ENCODE measurements at places on chromosomes 1 and 21.

DNA sequence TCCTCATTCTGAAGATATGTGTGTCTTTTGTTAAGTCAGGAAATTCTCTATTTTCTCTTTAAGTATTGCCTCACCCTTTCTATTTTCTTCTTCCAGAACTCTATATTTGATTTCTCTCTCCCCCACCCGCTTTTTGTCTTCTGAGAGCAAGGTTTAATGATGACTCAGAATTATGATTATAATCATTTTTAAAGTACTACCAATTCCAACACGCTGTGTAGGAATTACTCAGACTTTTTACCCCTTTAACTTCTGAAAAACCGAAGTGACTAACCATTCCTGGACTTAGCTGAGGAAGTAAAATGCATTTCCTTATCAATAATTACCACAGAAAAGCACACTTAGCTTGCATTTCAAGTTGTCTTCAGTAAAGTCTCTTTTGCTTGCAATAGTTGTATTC, 20.8 kb upstream of the SCYL3 start:
- DNase-seq: no peak

DNA sequence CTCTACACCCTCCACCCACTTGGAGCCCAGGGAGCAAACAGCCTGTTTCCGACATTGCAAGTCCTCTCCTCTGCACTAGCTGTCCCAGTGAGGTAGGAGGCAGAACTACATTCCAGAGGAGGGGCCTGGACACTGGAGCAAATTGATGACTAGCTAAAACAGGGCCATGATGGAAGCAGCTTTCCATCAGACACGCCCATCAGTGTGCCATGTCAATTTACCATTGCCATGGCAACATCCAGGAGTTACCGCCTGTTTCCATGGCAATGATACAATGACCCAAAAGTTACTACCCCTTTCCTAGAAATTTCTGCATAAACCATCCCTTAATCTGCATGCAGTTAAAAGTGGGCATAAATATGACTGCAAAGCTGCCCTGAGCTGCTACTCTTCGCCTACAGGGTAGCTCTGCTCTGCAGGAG, 647.1 kb downstream of the PTPRU start:
- no peak for DNase-seq

GRCh38 chr21:42721341-42721824, 68.0 kb downstream of the PDE9A start:
- no peak for DNase-seq

DNA sequence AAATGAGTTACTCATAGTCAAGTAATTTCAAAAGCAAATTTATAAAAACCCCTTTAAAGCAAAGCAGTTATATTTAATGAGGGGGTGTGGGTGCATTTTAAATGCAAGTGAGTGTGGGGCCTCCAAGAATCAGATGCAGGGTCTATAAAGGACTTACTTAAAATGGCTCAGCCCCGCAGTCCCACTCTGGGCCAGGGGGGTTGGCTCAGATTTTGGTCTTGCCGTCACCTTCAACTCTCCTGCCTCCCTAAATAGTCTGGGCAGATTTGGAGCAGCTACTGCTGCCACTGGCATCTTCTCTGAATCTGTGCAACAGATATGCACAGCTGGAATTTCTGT, 16.2 kb downstream of the AMPD2 start:
- no peak for DNase-seq

DNA sequence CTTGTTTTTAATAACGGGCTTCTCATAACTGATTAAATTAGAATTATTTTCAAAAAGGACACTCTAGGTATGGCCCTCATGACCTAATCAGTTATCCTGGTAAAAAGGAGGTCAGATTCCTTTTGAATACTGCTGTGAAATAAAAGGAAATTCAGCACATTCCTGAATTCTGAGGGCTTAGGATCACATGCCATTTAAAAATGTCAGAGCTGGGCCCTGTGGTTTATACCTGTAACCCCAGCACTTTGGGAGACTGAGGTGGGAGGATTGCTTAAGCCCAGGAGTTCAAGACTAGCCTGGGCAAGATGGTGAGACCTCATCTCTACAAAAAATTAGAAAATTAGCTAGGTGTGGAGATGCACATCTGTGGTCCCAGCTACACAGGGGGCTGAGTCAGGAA, 18.0 kb upstream of the RABGGTB start:
- no peak for DNase-seq

GRCh38 chr1:113615425-113615824, 143.9 kb downstream of the PHTF1 start:
- DNase-seq: no peak

- DNase-seq: no peak
Measured at GRCh38 chr1:230650300-230650699, 8.0 kb downstream of the COG2 start.

- DNase-seq: no peak
Measured at GRCh38 chr1:8342325-8342724, 24.4 kb downstream of the SLC45A1 start.

DNA sequence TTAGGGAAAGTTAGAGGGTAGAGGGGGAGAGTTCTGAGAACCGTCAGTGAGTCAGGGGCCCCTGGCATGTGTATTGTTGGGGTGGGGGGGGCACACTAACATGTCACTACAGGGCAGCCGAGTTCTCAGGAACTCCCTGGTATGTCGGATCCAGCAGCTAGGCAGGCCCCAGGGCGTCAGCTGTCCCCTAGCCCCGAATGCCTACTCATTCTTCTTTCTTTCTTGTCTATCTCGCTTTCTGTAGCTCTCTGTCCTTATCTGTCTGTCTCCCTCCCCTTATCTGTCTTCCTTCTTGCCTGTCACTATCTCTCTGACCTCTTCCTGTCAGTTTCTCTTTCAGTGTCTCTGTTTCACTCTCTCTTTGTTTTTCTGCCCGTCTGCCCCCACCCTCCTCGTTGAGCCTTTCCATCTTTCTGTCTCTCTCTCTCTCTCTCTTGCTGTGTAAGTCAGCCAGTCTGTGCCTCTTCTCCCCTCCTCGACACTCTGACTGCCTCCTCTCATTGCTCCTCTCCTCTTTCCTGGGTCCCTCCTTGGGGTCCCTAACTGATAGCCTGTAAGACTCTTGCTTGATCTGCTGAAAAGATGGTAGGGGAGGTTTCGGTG, 2.4 kb downstream of the NTRK1 start:
- DNase-seq: no peak

DNA sequence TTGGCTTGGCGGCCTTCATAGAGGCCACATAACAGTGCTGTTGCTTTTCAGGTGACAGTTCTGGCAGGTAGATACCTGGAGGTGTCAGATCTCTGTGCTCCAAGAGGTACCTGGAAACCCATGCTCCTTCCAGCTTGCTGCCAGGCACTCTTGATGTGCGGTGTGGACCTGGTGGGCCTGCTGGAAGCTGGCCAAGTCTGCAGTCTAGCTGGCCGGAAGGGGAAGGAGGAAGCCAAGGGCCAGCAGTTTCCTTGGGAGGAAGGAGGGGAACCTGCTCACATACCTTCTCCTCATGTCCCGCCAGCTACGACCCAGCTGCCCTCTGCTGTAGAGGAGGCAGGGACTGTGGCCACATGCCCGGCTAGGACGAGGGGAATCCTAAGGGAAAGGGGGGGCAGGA, 166.4 kb upstream of the AJAP1 start:
- no peak for DNase-seq

- no peak for DNase-seq
Measured at GRCh38 chr1:150322310-150322709, 977 bp downstream of the PRPF3 start.

DNA sequence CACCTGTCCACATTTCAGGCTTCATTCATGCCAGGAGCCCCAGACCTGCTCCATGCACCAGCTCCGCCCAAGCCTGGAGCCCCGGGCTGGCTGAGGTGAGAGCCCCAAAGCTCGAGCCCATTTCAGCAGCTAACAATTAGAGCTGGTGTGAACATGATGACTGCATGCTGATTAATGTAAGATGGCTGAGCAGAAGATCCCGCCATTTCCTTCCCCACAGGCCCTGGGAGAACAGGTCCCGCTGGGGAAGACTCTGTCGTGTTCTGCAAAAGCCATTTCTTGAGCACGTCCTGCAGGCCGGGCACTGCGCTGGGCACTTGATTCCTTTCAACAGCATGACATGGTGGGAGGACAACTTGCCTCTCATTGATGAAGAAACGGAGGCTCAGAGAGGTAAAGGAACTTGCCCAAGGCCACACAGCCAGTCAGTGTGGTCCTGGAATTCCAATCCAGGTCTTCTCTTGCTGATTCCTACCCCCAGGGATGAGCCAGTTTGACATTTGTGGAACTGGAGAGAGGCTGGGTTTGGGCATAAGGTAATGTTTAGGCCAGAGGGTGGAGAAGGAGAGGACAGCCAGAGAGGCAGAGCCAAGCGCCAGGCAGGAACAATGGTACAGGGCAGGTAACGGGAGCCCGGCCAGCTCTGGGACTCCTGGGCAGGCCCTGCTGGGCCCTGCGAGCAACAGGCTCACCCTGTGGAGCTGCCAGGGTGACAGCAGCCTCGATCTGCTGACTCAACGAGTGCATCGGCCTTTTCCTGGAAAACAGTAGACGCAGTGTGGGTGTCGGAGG, 28.1 kb upstream of the EPHA2 start:
- no peak for DNase-seq

- DNase-seq: no peak
Measured at GRCh38 chr21:26096494-26097371, 73.8 kb downstream of the APP start.

- DNase-seq: no peak
Measured at GRCh38 chr21:27225151-27225550, 258.3 kb upstream of the ADAMTS5 start.

DNA sequence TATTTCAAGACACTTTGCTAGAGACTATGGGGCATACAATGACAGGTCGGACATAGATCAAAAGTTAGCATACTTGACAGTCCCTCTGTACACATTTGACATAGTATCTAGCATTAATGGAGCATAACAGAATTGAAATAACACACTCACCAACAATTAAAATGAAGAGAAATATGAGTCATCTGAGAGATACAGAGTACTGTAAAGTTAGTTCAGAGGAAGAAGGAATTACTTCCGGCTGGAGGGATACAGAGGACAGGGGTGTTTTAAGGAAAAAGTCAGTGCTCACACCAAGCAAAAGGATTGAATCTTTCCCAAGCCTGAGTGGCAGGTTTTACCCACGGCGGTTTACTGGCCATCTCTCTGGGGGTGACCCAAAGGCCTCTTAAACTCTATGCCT, 2.4 kb downstream of the ZMYND12 start:
- no peak for DNase-seq

- DNase-seq: peak; percentile 7
Measured at GRCh38 chr1:222095606-222096475, 354.0 kb upstream of the DUSP10 start.

- DNase-seq: no peak
Measured at GRCh38 chr1:34806396-34806795, 13.6 kb downstream of the GJA4 start.

DNA sequence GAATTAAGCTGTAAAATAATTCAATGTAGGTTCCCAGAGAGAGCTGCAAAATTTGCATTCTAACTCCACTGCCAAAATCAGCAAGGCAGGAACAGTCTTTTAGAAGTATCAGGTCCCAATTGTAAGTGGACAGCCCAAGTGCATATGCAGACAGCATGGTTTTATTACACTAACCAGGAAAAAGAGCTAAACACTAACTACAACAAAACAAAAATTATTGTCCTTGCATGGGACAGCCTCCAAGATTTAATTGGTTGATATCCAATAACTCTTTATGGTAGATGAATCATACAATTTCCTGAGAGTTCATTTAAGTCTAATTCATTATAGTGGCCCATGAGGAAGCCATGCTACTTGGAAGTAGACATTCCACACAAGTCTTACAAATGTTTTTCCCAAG, 154.3 kb upstream of the ZNF648 start:
- no peak for DNase-seq

- no peak for DNase-seq
Measured at GRCh38 chr1:226627050-226627755, 78.6 kb downstream of the STUM start.

DNA sequence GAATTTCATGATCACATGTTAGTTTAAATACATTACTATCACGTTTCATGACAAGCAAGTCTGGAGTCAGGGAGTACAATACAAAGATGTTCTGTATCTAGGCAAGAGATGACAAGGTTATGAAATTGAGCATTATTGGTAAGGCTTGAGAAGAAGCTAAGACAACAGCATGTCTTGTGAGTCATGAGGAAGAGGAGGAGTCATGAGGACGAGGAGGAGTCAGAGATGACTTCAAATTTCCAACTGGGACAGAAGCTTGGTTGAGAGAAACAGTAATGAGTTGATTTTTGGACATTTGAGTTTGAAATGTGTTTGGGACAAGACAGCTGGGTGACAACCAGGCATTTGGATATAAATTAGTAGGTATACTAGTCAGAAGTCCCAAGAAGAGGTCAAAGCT, 4.3 kb upstream of the UBE2U start:
- no peak for DNase-seq

DNA sequence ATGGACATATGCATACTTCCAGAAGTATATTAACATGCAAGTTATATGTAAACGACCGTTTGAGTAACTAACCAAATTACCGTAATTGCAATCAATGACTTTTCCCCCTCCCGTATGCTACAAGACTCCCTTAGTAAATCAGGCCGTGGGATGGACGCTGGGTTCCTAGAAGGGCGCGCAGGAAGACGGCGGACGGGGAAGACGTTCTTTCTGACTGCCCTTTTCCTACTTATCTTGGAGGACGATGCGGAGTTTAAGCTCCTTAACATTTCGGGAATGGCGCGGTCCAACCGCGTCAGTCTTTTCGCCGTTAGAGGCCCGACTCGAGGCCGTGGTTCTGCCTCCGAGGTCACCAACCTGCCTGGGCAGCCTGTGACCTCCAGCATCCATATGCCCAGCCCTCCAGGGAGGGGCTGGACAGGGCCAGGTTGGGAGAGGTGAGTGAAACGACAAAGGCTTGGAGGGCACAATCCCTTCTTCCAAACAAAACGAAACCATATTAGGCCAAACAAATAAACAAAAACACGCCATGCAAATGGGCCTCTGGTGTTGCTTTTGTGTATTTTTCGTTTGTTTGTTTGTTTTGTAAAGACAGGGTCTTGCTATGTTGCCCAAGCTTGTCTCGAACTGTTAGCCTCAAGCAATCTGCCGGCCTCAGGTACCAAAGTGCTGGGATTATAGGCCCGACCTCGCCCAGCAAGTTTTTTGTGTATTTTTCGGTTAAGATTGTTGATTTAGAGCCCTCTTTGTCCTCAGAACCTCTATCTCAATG, 873 bp upstream of the PI4KB start:
- no peak for DNase-seq

- no peak for DNase-seq
Measured at GRCh38 chr1:211695135-211695816, 19.9 kb upstream of the NEK2 start.

- DNase-seq: no peak
Measured at GRCh38 chr1:232101231-232101630, 474.6 kb downstream of the DISC1 start.

- DNase-seq: no peak
Measured at GRCh38 chr1:199811163-199811562, 216.3 kb upstream of the NR5A2 start.

- no peak for DNase-seq
Measured at GRCh38 chr1:1407636-1408318, 684 bp upstream of the MRPL20 start.

DNA sequence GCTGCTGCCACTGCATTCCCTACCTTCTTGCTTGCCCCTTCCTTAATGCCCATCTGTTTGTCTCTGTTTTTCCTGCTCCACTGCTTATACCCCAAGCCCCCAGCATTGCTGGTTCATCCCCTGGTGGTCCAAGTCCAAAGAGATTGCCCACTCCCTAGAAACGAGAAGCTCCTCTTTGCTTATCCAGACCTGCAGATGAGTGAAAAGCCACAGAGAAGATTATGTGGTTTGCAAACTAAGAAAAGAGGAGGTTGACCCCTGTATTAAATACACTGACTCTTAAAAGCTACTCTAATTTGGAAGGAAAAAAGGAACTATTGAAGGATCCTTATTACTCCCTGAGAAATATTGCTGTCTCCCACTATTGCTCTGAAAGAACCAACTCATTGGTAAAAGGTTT, 146.8 kb upstream of the RAB4A start:
- DNase-seq: no peak
